ENCODE measurements at places on chromosomes 1 and 21.

DNA sequence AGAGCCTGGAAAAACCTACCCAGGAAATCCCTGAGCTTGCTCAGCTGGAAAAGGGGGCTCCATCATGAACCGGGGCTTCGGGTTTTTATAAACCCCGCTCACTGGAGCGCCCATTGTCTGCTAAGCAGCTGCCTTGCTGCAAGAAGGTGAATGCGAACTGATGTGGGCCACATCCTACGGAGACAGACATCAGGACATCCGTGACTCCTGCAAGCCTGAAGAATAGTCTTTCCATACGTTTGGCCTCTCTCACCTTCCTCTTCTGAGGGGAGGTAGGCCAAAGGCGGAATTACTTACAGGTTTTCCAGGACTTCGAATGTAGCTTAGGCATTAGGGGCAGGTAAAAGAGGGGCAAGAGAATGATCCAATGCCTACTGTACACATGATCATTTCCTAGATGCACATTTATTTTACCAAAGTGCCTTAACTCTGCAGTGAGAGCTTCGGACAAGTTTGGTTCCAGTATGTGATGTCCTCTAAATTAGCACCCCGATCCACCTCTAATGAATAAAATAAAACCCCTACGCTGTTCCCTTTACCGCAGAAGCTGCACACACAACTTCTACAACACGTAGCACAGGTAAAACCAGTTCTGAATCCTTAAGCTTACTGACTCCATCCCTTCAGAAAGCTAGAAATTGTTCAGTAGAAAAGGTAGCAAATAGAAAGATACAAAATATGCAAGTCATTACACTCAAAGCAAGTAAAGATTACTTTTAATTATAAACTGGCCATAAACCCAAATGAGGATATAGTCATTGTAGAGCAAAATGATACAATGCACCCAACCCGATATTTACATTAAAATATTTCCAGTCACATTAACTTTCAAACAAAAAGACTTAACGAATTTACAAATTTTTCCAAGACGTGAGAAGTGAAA is 866 bp upstream of the SORT1 start:
- no peak for DNase-seq

- no peak for DNase-seq
Measured at GRCh38 chr1:184535191-184535970, 148.6 kb downstream of the C1orf21 start.

GRCh38 chr21:46226146-46226545 is 2.4 kb downstream of the LSS start:
- no peak for DNase-seq

GRCh38 chr1:92326681-92327080 is 27.8 kb downstream of the RPAP2 start:
- no peak for DNase-seq

GRCh38 chr1:175045519-175045918 is 22.1 kb upstream of the TNN start:
- DNase-seq: no peak

GRCh38 chr21:36701756-36702621 is 3.1 kb downstream of the SIM2 start:
- no peak for DNase-seq

DNA sequence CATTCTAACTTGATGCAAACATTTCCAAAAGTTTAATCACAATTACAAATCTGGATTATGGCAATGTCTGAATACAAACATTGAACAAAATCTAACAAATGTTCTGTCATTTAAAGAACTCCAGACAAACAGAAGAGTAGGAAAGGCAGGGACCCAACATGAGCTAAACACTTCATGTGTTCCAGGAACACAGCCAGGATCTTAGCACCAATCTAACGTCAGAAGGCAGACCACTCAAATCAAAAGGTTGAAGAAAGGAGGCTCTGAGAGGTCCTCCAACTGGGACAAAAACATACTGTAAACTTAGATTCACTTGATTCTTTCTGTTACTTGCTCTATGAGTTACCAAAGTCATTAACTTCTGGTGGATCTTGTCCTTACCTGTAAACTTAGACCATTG is 374.0 kb downstream of the NEGR1 start:
- no peak for DNase-seq

GRCh38 chr1:150836129-150836773 is 28.2 kb upstream of the CTSK start:
- no peak for DNase-seq

DNA sequence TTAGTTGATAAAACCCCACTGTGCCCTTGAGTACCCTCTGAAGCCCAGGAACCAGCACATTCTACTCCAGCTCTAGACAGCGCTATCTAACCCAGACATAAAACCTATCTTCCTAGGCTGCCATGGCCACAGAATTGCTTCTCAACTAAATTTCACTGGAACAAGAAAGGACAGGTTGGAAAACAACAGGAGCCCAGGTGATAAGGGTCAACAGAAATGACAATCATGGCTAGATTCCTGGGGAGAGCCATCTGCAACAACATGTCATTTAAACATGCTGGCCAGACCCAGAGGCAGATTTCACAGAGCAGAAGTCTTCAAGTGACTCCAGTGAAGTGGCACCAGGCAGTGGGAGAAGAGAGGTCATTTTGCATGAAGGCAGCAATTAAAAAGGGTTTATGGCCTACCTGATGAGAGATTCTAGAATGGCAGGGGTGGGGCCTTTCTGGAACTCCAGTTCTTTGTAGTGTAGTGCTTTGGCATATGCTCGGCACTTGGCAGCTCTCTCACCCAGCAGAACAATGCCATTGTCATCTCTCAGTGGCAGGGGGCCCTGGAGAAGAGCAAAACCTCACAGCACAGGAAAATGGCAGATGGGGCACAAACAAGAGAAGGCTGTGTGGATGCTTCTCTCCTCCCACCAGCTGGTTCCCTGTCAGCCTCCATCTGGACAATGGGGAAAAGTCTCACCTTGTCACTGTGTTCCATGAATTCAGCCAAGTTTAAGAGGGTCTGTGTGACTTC is 9.9 kb downstream of the ANGPTL7 start:
- no peak for DNase-seq

GRCh38 chr1:92563457-92564216 is 76.9 kb upstream of the GFI1 start:
- DNase-seq: no peak

DNA sequence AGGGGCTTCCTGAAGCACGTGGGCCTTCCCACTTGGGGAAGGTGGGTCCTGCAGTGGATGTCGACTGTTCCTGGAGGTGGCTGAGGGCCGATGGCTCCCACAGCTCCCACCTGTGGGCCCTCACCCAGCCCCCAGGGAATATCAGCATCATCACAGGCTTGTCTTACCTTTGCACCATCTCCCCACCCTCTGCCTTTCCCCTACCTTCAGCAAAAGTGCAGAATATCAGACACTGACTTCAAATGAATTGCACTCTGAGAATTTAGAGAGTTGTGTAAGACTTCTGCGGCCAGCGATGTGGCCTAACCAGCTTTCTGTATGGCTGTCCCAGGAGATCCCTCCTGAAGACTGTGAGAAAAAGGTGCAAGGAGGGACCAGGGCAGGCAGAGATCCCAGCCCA is 105.4 kb downstream of the PRDM2 start:
- no peak for DNase-seq

GRCh38 chr1:89657886-89658285 is 25.0 kb downstream of the LRRC8C start:
- peak; percentile 78 for DNase-seq

GRCh38 chr1:85327759-85328158 is 51.3 kb upstream of the BCL10 start:
- DNase-seq: no peak

- DNase-seq: peak; percentile 23
Measured at GRCh38 chr1:31981456-31981839, 32.2 kb upstream of the KHDRBS1 start.

- DNase-seq: peak; percentile 67
Measured at GRCh38 chr1:206784471-206784903, 12.2 kb upstream of the IL10 start.

DNA sequence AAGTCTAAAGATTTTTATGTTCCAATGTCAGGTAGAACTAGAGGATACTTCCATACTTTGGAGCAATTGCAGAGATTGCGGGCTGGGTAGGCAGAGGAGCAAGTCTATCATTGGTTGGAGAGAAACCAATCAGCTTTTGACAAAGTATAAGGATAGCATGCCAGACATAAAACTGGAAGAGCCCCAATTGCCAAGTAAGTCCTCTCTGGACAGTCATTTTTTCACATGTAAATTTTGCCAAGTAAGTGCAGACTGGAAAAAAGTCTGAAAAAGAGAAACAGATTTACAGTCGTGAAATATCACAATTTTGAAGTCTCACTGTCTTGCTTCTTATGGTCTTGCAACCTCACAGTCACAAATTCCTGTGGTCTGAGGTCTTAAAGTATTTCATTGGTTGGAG is 131.4 kb upstream of the C21orf91 start:
- no peak for DNase-seq

DNA sequence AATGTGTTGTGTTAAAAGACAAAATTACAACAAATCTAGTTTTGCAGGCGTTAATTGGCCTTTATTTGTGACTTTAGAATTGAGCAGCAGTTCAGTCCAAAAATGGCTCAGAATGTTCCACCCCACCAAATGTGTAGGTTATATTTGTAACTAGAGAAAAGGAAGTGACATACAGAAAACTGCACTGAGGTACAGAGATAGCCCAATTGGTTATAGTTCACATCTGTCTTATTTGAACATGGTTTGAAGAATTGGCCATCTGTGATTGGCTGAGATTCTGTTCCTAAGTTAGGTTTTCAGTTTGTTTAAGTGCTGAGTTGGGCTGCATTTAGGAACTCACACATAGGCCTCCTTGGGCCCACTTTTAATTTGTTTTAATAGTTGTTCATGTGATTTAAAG is 12.0 kb upstream of the FMO2 start:
- no peak for DNase-seq

DNA sequence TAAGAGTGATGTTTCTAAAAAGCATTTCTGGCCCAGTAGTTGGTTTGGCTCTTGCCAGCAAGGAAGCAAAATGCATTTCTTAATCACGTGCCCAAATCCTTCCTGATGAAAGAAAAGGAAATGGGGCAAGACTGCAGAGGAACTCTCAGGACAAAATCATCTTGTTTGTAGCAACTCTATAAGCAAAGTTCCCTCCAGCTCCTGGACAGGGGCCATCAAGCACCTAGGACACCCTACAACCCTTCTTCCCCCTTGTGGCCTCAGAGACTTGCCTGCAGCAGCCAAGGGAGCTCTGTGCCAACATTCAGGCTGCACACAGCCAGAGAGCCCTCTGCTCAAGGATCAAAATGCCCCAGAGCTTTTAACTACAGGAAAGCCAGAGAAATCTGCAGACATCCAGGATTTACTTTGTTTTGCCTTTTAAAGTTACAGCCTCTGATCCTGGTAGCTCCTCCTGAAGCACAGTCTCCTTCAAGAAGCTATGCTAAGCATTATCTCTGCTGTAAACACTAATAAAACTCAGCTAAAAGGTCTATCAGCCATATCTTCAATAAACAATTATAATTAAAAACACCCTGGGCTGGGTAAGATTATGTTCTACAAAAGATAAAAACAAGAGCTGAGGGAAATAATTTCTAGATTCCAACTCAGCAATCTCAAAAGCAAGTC is 105.0 kb downstream of the KIAA0319L start:
- no peak for DNase-seq

DNA sequence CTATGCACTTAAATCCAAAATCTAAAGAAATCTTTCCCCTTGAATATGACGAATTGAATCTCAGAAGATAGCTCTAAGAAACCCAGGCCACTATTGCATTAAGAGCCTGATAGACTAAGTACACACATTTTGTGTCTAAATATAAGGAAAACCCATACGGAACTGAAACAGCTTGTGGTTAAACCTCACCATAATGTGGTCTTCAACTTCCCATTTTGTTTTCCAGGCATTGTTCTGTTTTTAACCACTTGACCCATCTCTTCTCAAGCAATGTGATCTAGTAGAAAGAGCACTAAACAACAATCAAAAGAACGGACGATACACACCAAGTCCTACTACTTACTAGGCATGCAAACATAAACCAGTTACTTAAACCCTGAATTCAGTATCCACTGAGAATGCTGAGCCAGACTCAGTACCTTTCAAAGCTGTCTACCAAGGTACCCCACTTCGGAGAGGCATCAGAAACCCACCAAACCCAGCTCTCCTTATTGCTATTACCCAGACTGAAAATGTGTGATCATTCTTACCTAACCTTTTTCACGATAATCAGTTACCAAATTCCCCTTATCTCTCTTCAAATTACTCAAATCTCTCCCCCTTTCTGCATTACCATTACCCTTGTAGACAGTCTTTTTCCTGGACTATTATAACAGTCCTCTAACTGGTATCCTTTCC is 12.8 kb downstream of the OTUD7B start:
- no peak for DNase-seq

- DNase-seq: no peak
Measured at GRCh38 chr1:54262244-54262643, 62.3 kb downstream of the MRPL37 start.

GRCh38 chr1:184370850-184371249 is 16.0 kb upstream of the C1orf21 start:
- DNase-seq: no peak

- no peak for DNase-seq
Measured at GRCh38 chr21:43861706-43862105, 3.3 kb upstream of the AGPAT3 start.

Measured in CD4-positive, alpha-beta T cell treated with Interleukin-2 at 100 ng/mL for 4 hours (primary cell).